Vagina (tissue), 2 donors: ENCODE measurements at places on chromosomes 6 and 20. TPM values are rescaled to one million over a fixed set of nuclear protein-coding genes. Genes with fewer than 3 reads are reported as not detected.
A peak's percentile ranks its signal among the peaks of the same experiment; 100 is the strongest.

BYSL gene
- total RNA-seq = 16.0 TPM

KCNK16 gene
- not detected for total RNA-seq

SLC22A1 gene
- 1.2 TPM for total RNA-seq

IER3 gene
- 40.5 TPM for total RNA-seq

PDE10A gene
- total RNA-seq = 15.0 TPM

DNA sequence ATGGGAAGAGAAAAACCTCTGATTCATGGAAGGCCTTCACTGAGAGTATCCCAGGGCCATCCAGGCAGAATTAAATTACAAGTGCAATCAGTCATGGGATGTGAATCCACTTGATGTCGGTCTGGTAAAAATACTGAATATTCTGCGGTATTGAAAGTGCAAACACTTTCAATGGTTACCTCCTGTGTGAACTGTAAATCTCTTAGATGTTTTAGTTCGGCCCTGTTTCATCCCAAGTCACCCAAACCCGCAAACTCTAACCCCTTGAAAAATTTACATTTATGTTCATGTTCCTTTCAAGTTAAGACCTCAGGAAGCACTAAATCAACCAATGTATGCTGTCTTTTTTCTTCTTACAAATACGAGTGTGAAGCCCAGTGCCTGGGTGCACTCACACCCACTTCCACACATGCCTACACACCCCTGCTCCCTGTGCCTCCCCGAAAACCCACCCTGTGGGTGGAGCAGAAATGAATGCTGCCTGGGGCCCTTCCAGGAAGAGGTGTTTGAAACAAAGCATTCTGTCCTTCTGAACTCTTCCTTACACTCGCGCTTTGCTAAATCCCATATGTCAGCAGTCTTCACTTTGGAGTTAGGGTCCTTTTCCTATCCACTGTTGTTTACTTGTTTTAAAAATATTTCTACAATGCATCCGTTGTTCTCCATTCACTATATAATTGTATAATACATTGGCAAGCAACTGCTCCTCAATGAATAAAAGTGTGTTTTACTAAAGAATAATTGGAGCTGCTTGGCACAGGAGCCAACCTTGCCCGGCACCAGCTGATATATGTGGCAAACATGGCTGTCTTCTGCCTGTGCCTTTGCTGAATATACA lies 62.7 kb downstream of the FYN start:
- H3K27ac ChIP-seq = no peak overlapping the region
- DNase-seq = no peak
- no peaks in the 10 kb centered on the region for H3K36me3 ChIP-seq
- no peak overlapping the region for H3K4me3 ChIP-seq
- H3K4me1 ChIP-seq = peaks cover 34% of the 10 kb centered on the region

DNA sequence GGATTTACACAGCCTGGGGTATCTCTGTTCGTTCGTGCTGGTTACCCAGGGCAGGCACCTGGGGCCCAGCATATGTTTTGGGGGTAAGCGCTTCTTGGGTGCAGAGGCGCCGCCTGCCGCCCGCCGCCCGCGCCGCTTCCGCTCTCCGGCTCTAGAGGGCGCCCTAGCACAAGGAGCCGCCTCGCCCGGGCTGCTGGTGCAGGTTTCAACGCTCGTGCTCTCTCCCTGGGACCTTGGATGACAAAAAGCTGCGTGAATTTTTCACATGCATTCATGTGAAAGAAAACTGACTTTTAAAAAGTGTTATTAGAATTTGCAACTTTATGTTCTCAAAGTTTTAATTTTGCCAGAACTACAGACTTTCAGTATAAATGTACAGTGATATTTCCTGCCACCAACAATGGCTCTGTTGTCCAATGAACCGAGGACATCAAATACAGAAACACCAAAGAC lies 32.5 kb downstream of the PRR18 start:
- H3K36me3 ChIP-seq = no peaks in the 10 kb centered on the region
- no peaks in the 10 kb centered on the region for H3K27me3 ChIP-seq
- H3K4me1 ChIP-seq = no peaks in the 10 kb centered on the region
- no peak for DNase-seq
- no peak overlapping the region for H3K27ac ChIP-seq

DNA sequence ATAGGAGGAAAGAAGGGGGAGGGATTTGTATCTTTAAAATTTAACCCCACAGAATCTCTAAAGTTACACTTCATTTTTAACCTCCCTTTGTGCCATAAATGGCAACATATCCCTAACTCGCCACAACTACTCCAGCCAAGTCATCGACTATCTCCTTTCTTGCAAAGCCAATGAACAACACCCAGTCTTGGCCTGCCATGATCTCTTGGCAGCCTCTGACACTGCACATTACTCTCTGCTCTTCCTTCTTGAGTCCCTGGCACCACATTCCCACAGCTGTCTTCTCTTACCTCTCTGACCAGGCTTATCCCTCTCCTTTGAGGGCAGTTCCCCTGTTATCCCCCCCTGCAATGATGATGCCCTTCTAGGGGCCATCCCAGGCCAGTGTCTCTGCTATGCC lies 42.5 kb downstream of the MBOAT1 start:
- H3K27me3 ChIP-seq = no peaks in the 10 kb centered on the region
- no peak overlapping the region for H3K27ac ChIP-seq
- peaks cover 17% of the 10 kb centered on the region for H3K4me1 ChIP-seq
- H3K4me3 ChIP-seq = no peak overlapping the region
- DNase-seq = no peak
- H3K36me3 ChIP-seq = no peaks in the 10 kb centered on the region

GRCh38 chr20:40648210-40649072 lies 40.6 kb downstream of the MAFB start:
- H3K36me3 ChIP-seq = no peaks in the 10 kb centered on the region
- H3K27me3 ChIP-seq = no peaks in the 10 kb centered on the region
- H3K4me1 ChIP-seq = no peaks in the 10 kb centered on the region
- H3K4me3 ChIP-seq = no peak overlapping the region
- H3K27ac ChIP-seq = no peak overlapping the region

- H3K27me3 ChIP-seq = no peaks in the 10 kb centered on the region
- no peak overlapping the region for H3K27ac ChIP-seq
- no peak for DNase-seq
- no peaks in the 10 kb centered on the region for H3K4me1 ChIP-seq
- H3K4me3 ChIP-seq = no peak overlapping the region
These were observed 56.1 kb upstream of the FOXQ1 start for GRCh38 chr6:1255636-1256365.

DNA sequence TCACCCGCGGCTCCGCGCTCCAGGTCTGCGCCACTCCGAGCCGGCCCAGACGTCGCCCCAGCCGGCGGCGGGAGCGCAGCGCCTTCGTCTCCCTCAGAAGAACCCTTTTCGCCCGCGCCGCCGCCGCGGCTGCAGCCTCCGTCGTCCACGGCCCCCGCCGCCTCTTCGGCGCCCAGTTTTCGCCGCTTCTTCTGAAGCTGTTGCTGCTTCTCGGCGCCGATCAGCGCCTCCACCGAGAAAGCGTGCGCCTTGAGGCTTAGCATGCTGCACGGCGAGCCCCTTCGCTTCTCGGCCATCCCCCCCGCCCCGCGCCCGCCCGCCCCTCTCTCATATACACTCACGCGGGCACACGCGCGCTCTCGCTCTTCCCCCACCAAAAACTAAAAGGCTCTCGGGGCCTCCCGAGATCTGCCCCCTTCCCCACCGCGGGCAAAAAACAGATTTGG lies 489 bp downstream of the TBX18 start:
- H3K36me3 ChIP-seq = no peaks in the 10 kb centered on the region
- H3K4me1 ChIP-seq = peaks cover 9% of the 10 kb centered on the region
- DNase-seq = no peak
- peaks cover 19% of the 10 kb centered on the region for H3K27me3 ChIP-seq
- peak overlapping the region; percentile 78 for H3K27ac ChIP-seq

- no peaks in the 10 kb centered on the region for H3K4me1 ChIP-seq
- H3K27ac ChIP-seq = no peak overlapping the region
- no peak overlapping the region for H3K4me3 ChIP-seq
- no peaks in the 10 kb centered on the region for H3K27me3 ChIP-seq
- no peak for DNase-seq
These were observed 77.0 kb upstream of the MAP7 start for GRCh38 chr6:136627191-136627590.

DNA sequence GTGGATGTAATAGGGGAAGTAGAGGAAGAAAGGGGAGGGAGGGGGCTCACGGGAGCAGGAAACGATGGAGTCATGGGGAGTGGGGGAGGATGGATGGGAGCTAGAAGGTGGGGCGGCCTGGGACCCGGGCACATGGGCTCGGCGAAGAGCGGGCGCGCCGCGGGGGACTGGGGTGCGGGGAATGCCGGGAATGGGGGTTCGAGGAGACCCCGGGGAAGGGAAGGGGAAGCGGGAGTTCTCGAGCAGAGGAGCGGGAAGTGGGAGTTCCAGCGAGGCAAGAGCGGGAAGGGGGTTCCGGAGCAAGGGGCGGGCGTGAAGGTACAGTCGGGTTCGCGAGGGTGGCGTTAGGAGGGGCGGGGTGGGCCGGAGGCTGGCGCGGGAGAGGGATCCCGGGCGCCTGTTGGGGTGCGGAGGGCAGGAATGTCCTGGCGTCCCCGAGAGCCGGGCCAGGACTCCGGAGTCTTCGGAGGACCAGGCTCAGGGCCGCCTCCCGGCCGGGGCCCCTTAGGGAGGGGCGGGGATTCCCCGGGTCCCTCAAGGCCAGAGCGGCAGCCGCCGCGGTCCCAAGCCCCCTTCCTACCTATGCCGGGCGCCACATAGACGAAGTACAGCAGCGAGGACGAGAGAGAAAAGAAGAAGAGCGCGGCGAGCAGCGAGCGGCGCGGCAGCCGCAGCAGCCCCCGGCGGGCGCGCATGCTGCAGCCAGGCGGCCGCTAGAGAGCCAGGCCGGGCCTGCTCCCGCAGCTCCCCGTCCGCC lies 504 bp downstream of the B4GALT5 start:
- H3K27ac ChIP-seq = peak overlapping the region; percentile 90
- H3K4me3 ChIP-seq = peak overlapping the region; percentile 95
- peaks cover 45% of the 10 kb centered on the region for H3K4me1 ChIP-seq

GRCh38 chr6:150788089-150788488 lies 77.4 kb upstream of the MTHFD1L start:
- H3K27me3 ChIP-seq = no peaks in the 10 kb centered on the region
- H3K36me3 ChIP-seq = no peaks in the 10 kb centered on the region
- H3K4me3 ChIP-seq = no peak overlapping the region
- no peak overlapping the region for H3K27ac ChIP-seq

- no peak for DNase-seq
- H3K4me3 ChIP-seq = peak overlapping the region; percentile 49
- no peaks in the 10 kb centered on the region for H3K27me3 ChIP-seq
- no peaks in the 10 kb centered on the region for H3K36me3 ChIP-seq
- peaks cover 34% of the 10 kb centered on the region for H3K4me1 ChIP-seq
These were observed 23.3 kb downstream of the NQO2 start for GRCh38 chr6:3022765-3023662.

- H3K4me1 ChIP-seq = no peaks in the 10 kb centered on the region
- H3K27ac ChIP-seq = no peak overlapping the region
- no peak overlapping the region for H3K4me3 ChIP-seq
- no peak for DNase-seq
- no peaks in the 10 kb centered on the region for H3K27me3 ChIP-seq
These were observed 89.2 kb upstream of the THEMIS start for GRCh38 chr6:127990074-127990473.

GRCh38 chr6:139556532-139556931 lies 182.1 kb upstream of the CITED2 start:
- H3K36me3 ChIP-seq = no peaks in the 10 kb centered on the region
- no peak for DNase-seq

DNA sequence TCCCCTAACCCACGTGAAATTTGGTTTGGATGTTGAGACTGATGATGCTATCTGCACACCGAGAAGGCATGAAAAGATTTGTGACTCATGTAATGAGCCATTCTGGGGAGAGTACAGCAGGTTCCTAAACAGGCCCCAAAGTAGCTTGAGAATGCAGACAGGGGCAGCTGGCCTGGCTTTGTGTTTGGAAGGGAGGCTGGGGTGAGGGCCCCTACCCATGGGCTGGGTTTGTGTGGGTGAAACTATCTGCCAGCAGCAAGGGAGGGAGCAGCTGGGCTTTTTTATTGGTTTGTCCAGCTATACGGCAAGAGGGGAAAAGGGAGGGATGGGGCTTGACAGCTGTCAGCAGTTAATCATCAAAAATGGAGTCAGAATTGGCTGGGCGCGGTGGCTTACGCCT lies 87.0 kb upstream of the RNF24 start:
- no peaks in the 10 kb centered on the region for H3K36me3 ChIP-seq
- H3K4me3 ChIP-seq = no peak overlapping the region
- no peak for DNase-seq
- H3K4me1 ChIP-seq = no peaks in the 10 kb centered on the region
- no peak overlapping the region for H3K27ac ChIP-seq

- H3K4me1 ChIP-seq = no peaks in the 10 kb centered on the region
- H3K36me3 ChIP-seq = no peaks in the 10 kb centered on the region
- no peaks in the 10 kb centered on the region for H3K27me3 ChIP-seq
- DNase-seq = no peak
- no peak overlapping the region for H3K4me3 ChIP-seq
These were observed 96.9 kb downstream of the MKKS start for GRCh38 chr20:10336959-10337729.

DNA sequence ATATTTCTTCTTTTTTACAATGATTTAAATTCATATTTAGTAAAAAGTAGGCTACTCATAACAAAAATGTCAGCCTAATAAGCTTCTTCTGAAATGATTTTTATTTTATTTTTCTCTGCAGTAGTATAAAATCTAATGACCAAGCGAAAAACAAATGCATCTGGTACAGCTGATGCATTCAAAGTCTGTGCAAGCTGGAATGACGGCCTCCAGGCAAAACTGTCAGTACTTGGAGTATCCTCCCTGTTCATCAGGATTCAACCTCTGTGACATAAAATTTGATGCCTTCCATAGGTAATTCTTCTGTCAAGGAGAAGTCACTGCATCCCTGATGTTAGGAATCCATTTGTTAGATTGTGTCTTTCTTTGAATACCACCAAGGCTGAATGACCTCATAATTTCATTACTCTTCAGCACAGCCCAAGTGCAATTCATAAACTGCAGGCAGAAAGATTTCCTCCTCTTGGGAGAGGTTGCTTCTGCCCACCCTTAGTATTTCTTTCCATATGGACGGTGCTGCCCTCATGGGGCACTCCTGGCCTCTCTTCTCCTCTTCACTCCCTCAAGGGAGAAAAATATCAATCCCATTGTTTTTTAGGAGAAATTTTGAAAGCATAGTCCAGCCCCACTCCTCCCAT lies 146.4 kb upstream of the STXBP5 start:
- H3K27ac ChIP-seq = no peak overlapping the region
- no peaks in the 10 kb centered on the region for H3K27me3 ChIP-seq
- no peaks in the 10 kb centered on the region for H3K36me3 ChIP-seq
- H3K4me1 ChIP-seq = no peaks in the 10 kb centered on the region

DNA sequence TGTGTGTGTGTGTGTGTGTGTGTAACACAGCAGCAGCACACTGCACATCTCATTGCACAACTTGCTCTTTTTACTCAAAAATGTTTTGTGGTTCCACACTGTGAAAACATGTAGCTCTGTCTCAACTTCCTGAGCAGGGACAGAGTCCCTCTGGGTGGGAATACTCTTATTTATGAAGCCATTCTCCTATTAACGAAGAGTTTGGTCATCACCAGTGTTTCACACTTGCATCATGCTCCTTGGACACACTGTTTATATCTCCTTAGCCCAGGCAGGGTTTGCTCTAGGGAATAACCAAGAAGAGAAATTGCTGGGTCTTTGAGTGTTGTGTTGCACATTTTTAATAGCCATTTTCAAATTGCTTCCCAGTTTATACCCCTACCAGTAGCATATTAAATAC lies 53.6 kb downstream of the ZNF831 start:
- no peak overlapping the region for H3K4me3 ChIP-seq
- no peaks in the 10 kb centered on the region for H3K27me3 ChIP-seq

GRCh38 chr20:1320902-1321653 lies 7.9 kb downstream of the SDCBP2 start:
- no peak for DNase-seq
- no peaks in the 10 kb centered on the region for H3K36me3 ChIP-seq
- no peaks in the 10 kb centered on the region for H3K27me3 ChIP-seq
